ENCODE measurements at places on chromosomes 2 and 18. TPM values are rescaled to one million over a fixed set of nuclear protein-coding genes. Genes with fewer than 3 reads are reported as not detected.

DNA sequence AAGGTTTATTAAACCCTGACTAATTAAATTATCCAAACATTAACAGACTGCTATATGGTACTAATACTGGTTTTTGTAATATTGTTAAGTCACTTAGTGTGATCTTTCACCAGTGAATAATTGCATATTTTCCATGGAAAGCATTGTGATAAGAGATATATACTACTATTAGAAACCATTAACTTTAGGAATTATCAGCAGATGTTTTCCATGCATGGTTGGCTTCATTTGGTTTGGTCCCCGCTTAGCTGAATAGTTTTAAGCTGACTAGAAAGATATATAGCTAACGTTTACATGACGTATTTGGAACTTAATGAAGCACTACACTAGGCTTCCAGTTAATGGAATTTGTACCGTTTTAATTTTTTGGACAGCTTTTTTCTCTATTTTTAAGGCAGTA lies 37.9 kb downstream of the LCLAT1 start:
- DNase-seq: no peak

DNA sequence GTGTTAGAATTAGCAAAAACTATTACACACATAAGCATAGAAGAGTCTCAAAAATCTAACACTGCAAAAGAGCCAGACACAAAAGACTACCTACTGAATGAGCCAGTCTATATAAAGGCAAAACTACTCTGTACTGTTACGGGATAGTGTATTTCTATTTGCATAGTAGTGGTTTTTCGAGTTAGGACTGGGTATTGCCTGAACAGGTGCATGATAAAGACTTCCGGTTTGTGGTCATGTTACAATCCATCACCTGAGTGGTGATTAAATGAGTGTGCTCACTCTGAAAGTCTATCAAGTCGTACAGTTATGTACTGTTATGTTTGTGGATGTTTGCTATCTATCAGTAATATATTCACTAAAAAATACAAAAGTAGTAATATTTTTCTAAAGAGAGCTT lies 523.3 kb upstream of the SYT4 start:
- DNase-seq: no peak

DNA sequence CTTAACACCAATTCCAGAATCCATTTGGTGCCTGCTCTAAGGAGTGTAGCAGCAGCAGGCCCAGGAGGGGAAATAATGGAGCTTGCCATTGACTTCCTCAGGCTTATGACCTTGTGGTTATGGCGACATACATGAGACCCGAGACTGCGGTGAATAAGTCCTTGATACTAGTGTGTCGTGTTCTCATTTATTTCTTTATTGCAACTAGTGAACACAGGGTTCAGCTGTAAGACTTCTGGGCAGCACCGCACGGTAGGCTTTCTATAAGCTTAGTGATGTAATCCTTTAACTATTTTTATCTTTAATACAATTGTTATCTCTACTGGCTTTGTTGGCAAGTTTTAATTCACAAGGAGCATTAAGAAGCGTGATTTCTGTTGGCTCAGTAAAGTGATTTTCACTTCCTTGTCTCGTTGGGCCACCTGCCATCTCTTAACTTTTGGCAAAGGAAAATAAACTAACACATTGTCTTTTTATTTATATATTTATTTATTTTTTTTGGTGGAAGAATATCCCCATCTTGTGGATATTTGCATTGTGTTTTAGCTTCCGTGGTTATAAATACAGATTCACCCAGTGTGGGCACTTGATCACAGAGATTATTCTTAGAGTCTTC lies 139.8 kb downstream of the LTBP1 start:
- DNase-seq: no peak

- no peak for DNase-seq
These were observed 26.6 kb downstream of the ASB18 start for GRCh38 chr2:236237468-236238190.

GRCh38 chr2:54572636-54573536 lies 116.8 kb downstream of the SPTBN1 start:
- DNase-seq: no peak

DNA sequence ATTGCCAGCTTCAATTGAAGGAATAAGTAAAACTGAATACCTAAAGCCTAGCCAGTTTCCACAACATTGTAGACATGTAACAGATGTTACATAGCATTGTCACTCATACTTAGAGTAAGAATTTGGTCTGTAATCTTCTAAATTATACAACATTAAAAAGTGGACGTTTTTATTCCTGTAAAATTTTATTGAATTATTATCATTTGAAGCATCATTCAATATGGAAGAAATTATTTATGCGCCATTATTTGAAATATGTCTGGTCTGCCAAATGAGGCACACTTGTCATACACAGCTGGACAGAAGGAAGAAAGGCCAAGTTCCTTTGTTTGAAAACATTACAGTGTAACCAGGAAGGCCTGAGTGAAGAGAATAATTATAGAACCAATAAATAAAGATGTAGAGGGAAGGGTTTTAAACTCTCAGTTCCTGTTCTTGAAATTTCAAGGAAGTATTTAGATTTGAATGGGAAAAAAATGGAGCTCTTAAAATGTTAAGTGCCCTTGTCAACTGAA lies 575.5 kb downstream of the LRRTM4 start:
- DNase-seq: no peak

DNA sequence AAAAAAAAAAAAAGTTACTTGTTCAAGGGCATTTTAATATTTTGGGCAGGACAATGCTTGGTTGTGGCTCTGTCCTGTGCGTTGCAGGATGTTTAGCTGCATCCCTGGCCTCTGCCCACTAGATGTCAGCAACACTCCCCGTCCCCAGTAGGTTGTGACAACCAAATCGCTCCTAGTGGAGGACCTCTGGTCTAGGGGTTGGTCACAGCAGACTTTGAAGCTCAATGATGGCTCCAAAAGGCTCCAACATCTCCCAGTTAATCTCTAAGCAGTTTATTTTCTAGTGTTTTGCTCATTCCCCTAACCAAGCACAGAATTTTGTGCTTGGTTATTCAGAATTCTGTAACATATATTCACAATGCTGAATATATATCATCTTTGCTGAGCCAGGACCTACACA lies 67.0 kb downstream of the CHRNA1 start:
- peak; percentile 69 for DNase-seq

DNA sequence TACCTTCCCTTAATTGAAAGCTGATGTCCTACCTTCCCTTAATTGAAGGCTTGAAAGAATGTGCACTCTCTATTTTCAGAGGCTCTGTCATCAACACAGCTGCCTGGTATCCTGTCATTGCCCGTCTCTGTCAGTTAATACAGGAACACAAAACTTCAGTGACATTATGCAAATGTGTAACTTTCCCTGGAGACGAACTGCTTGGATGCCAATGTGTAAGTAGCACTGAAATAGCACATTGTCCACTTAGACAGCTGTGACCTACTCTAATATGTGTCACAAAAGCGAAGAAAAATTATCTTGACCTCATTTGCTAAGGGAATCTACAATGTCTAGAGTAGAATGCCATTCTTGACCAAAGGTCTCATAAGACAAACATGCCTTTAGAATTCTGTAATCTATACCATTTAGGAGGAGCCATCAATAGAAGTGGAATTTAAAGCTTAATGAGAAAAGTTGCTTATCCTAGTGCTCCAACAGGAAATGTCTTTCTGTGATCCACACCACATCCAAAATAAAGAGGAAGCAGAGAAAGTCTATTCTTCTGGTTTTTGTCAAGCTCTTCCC lies 138.1 kb downstream of the BARD1 start:
- no peak for DNase-seq

- no peak for DNase-seq
These were observed 186.8 kb downstream of the LTBP1 start for GRCh38 chr2:33133454-33133952.

DNA sequence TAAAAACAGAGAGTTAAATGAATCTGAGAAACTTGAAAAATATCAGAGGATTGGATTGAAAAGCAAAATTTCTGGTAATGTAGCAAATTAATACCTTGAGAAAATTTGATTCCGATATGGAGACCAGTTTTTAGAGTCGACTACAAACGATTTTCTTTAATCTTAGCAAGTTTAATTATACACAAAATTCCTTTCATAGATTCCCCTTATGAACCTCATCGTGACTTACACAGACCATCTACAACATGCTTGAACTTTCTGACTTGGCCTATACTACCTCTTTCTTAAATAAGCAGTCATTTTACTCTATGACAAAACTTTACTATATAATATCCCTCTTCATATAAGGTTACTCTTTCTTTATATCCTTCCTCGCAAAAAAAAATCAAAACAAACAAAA lies 769.6 kb upstream of the CRIM1 start:
- no peak for DNase-seq

GRCh38 chr2:144343145-144343544 lies 176.8 kb downstream of the ZEB2 start:
- DNase-seq: no peak

GRCh38 chr18:35695803-35696202 lies 114.3 kb downstream of the GALNT1 start:
- no peak for DNase-seq

- DNase-seq: no peak
These were observed 275.6 kb upstream of the CXCR4 start for GRCh38 chr2:136393514-136393913.

DNA sequence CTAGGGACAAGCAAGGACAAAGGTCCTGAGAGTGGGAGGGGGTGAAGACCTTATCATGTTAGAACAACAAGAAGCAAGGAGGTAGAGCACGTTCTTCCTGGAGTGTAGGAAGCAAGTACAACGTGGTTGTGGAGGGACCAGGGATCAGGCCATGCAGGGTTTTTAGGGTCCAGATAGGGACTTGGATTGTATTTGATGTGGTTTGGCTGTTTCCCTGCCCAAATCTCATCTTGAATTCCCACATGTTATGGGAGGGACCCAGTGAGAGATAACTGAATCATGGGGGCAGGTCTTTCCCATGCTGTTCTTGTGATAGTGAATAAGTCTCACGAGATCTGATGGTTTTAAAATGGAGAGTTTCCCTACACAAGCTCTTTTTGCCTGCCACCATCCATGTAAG lies 53.2 kb downstream of the ICA1L start:
- no peak for DNase-seq

GRCh38 chr2:241217320-241218031 lies 29.0 kb downstream of the ANO7 start:
- no peak for DNase-seq

- DNase-seq: no peak
These were observed 121.6 kb downstream of the EML6 start for GRCh38 chr2:54845094-54845493.

GRCh38 chr2:129233751-129234406 lies 745.6 kb upstream of the RAB6C start:
- DNase-seq: peak; percentile 17

- DNase-seq: peak; percentile 11
These were observed 620 bp upstream of the SLC9A2 start for GRCh38 chr2:102618452-102619413.

GRCh38 chr2:196163285-196163684 lies 8.1 kb downstream of the STK17B start:
- no peak for DNase-seq

GRCh38 chr2:9736021-9736420 lies 105.2 kb upstream of the YWHAQ start:
- DNase-seq: no peak

DNA sequence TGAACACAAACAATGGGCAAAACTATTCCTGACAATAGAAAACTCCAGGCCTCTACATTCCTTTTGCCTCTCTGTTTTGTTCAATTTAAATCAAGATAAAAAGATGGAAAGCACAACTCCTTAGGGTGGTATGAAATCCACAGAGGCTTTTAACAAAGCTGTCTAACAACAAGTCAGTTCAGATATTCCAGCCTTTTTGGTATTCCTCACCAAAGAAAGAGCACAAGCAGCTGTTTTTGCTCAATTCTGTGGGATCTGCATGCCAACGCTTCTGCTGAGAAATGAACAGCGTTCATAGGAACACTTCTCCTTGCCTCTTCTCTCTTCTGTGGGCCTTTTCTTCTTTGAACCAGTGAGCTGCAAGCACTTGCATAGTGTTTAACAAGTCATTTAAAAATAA lies 411.6 kb upstream of the TCF4 start:
- DNase-seq: no peak

GRCh38 chr2:239119346-239120126 lies 271.7 kb downstream of the TWIST2 start:
- DNase-seq: no peak

DNA sequence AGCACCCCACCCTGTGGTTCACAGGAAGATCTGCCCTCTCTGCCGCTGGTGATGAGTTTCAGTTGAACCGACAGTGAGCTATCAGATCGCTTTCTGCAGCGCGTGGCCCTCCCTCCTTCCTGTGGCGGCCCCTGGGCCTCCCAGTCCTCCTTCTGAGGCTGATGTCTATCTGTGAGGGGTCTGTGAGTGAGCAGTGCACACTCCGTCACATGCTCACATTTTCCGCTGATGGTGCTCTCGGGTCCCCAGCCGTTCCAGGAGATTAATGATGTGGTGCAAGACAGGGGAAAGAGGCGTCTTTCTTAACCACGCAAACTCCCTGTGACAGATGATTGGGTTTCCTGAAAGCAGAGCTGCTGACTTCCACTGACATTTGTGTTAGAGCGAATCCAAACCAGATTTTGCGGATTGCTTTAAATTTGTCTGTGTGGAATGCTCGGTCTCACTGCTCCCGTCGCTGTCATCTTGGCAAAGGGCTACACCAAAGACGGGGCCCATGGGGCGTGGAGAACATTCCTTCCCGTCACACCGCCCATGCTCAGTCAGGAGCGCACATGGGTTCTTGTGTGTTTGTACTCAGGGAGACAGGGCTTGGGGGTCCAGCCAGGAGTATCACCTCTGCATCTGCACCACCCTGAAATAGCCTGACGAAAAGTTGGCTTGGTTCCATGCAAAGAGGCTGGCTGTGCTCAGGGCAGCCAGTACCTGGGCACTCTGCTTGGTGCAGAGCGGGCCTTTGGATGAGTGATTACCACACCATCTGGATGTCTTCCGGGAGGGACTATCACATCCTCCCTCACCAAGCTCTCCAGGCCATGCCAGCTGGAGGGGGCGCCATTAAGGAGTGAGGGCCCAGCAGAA lies 154.7 kb upstream of the HS6ST1 start:
- DNase-seq: no peak

DNA sequence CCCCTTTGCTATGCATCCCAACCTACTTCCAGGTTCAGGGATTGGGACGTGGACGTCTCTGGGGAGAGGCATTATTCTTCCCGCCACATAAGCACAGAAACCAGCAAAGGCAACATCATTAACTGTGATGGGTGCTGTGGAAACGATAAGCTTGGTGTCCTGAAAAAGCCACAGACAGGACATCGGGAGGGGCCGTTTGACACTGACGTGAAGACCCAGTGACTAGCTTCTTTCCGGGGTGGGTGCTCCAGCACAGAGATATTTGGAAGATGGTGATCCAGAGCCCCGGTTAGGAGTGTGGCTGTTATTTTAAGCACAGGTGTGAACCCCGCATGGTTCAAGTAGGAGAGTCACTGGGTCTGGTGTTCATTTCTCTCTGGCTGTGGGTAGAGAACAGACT lies 163.8 kb upstream of the HDAC4 start:
- no peak for DNase-seq

The GAREM1 gene
- total RNA-seq: 21.4 TPM

The LRRC30 gene
- not detected for total RNA-seq

The L3MBTL4 gene
- total RNA-seq: not detected

The ASXL3 gene
- total RNA-seq: not detected

The KCNE4 gene
- not detected for total RNA-seq

The TCF7L1 gene
- 1.1 TPM for total RNA-seq

The C2orf15 gene
- 0.74 TPM for total RNA-seq

The ST8SIA3 gene
- total RNA-seq: not detected

The TANC1 gene
- total RNA-seq: 35.3 TPM

The C2orf92 gene
- 5.3 TPM for total RNA-seq

The CERKL gene
- total RNA-seq: 0.23 TPM

The ACADL gene
- not detected for total RNA-seq

All from MCF 10A (cell line).